ENCODE measurements at places on chromosomes 11 and 22. TPM values are rescaled to one million over a fixed set of nuclear protein-coding genes. Genes with fewer than 3 reads are reported as not detected.

Gene ZNRD2
- 55.9 TPM for total RNA-seq

Gene CPT1B
- 10.7 TPM for total RNA-seq

Gene KCNE3
- total RNA-seq: 18.1 TPM

Gene SLC17A6
- not detected for total RNA-seq

Gene FAM180B
- not detected for total RNA-seq

Gene OR6M1
- total RNA-seq: not detected

Gene NXPE1
- total RNA-seq: not detected

Gene CATSPER1
- 0.69 TPM for total RNA-seq

- DNase-seq: no peak
Observed at GRCh38 chr11:45806937-45807791, 2.2 kb downstream of the SLC35C1 start.

- DNase-seq: no peak
Observed at GRCh38 chr11:83819931-83820549, 533.9 kb upstream of the CCDC90B start.

- no peak for DNase-seq
Observed at GRCh38 chr11:34654483-34655334, 33.8 kb downstream of the EHF start.

GRCh38 chr11:117239295-117239694 lies 6.8 kb downstream of the RNF214 start:
- DNase-seq: no peak

DNA sequence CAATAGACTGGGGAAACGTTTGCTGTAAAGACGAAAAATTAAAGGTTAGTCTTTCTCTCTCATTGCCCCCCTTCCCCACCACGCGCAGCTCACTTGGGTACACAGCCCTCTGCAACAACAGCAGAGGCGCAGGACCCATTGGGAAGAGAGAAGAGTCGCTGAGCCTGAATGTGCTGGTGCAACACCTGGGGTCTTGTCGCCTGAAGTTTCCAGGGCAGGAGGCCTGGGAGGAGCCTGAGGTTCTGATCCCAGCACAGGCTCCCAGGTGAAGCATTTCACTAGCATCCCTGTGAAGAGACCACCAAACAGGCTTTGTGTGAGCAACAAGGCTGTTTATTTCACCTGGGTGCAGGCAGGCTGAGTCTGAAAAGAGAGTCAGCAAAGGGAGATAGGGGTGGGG lies 116.2 kb upstream of the NTM start:
- no peak for DNase-seq

DNA sequence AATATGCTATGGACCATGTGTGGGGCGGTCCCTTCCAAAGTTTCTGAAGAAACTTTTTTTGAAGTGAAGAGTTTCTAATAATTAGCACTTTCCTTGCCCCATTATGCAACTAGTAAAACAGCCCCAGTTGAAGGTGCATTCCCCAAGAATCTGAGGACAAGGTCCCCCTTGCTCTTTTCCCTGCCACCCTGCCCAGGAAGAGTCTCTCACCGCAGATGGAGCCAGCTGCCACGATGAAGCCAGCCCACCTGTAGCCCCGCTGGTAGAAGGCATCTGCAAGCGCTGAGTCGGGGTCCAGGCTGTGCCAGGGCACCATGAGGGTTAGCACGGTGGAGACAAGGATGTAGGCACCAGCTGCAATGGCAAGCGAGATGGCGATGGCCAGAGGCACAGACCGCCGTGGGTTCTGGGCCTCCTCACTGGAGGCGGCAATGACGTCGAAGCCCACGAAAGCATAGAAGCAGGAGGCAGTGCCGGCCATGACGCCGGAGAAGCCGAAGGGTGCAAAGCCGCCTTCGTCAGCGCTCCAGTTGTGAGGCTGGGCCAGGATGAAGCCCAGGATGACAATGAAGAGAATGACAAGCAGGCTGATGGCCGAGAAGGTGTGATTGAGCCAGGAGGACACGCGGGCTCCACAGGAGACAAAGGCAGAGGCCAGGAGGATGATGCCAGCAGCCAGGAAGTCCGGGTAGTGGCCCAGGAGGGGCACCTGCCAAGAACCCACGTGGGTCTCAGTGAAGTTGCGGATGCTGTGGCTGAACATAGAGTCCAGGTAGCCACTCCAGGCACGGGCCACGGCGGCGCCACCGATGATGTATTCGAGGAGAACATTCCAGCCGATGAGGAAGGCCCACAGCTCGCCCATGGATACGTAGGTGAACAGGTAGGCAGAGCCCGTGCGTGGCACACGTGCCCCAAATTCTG lies 1.5 kb downstream of the SLC7A4 start:
- no peak for DNase-seq

- no peak for DNase-seq
Observed at GRCh38 chr11:57556041-57556440, 11.4 kb downstream of the UBE2L6 start.

- no peak for DNase-seq
Observed at GRCh38 chr11:43549624-43550023, 130.9 kb upstream of the HSD17B12 start.

DNA sequence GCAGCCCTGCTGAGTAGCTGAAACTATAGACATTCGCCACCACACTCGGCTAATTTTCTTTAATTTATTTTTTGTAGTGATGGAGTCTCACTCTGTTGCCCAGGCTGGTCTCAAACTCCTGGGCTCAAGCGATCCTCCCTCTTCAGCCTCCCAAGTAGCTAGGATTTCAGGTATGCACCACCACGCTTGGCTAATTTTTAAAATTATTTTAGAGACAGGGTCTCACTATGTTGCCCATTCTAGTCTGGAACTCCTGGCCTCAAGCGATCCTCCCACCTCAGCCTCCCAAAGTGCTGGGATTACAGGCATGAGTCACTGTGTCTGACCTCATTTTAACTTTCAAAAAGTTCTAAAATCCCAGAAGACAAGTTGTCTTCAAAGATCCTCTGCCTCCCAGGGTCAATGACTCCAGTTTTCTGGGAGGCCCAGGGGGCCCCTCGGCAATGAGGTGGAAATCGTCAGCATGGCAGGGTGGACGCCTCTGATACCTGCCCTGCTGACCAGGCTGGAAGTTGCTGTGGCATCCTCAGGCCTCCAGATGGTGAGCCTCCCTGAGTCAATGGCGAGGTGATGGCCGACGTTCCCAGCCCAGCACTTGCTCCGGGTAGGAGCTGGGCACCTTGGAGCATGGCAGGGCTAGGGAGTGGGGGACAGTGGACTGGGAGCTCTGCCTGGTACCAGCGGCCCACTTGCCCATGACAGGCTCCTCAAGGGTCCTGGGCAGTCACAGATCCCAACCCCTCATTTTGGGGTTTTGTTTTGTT lies 31.1 kb downstream of the RPL3 start:
- DNase-seq: no peak

GRCh38 chr11:132346558-132347148 lies 976.2 kb downstream of the NTM start:
- no peak for DNase-seq

DNA sequence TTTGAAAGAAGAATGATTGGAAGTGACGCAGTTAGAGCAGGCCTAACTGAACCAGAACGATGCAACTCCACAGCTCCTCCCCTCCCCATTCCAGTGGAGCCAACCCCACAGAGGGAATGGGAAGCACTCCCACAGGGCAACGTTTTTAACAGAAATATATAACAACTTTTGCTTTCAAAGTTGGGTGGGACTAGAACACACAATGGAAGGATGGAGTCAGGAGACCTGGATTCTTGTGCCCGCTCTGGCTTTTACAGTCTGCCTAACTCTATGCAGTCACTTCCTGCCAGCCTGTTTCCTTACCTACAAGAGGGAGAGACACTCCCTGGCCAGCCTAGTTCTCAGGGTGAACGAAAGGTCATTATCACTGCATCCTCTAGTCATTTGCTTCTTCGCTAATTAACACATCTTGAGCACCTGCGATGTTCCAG lies 75.5 kb downstream of the PACSIN2 start:
- DNase-seq: no peak

- DNase-seq: no peak
Observed at GRCh38 chr11:6862961-6863360, at the start of gene OR10A2. Gene OR10A2 (plus strand): TSS chr11:6863057. CDS start chr11:6869755, 6,698 bp downstream.

DNA sequence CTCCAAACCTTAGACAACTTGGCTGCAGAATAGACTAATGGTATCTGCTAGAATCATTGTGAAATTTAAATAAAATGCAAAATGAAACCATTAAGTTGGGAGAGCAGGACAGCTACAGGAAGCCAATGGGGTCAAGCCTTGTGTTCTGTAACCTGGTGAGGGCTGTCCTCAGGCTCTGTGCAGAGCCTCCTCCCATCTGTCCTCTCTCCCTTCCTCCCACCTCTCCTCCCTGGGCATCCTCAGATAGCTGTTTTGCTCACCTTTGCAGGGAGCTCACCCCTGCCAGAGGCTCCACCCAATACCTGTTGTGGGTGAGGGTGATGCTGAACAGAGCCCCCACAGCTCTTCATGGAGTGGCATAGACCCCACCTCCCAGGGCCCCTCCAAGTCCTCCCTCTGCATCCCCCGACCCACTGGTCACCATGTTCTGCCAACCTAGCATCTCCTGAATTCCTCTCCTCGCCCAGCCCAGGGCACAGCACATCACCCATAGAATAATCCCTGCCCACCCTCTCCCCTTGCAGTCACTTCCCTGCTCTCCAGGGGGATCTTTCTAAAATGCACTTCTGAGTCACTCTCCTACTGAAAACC lies 100.3 kb downstream of the PDE2A start:
- DNase-seq: no peak

DNA sequence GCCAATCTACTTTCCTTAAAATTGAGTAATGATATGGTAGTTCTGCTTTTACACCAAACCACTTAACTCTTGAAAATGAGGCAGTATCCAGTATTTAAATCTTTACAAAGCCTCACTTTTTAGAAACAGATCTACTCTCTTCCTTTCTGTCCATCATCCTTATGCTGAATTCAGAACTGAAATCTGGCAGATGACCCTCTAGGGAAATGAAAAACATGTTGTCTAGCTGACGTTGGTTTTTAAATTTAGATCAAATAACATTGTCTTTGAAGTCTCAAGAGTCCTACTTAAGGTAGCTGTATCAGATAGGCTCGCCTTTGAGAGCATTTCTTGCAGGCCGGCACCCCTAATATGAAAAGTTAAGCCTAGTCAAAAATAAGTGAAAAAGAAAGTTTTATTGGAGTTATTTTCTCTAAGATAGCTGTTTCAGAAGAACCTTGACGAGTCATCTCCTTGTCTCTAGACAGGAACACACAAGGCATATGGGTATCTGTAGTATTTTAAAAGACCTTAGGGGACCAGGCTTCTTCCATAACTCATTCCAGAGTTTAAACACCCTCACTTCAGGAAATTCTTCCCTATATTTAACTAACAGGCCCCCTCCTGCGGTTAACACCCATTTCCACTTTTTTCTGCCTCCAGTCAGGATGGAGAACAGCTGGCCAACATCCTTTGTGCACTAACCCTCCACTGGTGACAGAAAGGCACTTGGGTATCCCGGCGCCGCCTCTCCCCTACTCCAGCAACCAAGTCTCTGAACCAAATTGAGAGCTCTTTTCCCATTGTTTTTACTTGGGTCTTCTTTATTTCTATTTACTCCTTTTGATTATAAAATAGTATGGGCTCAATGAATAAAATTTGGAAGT lies 81.2 kb downstream of the WNT11 start:
- no peak for DNase-seq

GRCh38 chr11:123718469-123718868 lies 23.0 kb downstream of the ZNF202 start:
- no peak for DNase-seq

DNA sequence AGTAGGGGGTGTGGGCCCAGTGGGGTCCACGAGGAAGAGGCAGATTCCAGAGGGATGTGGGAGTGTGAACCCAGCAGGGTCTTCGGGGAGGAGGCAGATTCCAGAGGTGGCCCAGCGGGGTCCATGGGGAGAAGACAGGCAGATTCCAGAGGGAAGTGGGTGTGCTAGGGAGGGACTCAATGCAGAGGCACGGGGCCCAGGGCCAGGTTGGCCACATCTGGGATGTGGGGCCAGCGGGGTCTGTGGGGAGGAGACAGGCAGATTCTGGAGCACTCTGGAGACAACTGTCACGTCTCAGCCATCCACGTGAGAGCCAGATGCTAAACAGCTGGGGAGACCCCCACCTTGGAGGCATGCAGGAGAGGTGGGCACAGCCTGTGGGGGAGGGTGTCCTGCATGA lies 582.6 kb downstream of the TBC1D22A start:
- no peak for DNase-seq

GRCh38 chr11:121733858-121734257 lies 281.1 kb upstream of the SORL1-AS1 start:
- no peak for DNase-seq

- DNase-seq: no peak
Observed at GRCh38 chr11:84541731-84542340, 1085.3 kb downstream of the DLG2 start.

GRCh38 chr22:40240160-40240559 lies 62.4 kb downstream of the TNRC6B start:
- no peak for DNase-seq

DNA sequence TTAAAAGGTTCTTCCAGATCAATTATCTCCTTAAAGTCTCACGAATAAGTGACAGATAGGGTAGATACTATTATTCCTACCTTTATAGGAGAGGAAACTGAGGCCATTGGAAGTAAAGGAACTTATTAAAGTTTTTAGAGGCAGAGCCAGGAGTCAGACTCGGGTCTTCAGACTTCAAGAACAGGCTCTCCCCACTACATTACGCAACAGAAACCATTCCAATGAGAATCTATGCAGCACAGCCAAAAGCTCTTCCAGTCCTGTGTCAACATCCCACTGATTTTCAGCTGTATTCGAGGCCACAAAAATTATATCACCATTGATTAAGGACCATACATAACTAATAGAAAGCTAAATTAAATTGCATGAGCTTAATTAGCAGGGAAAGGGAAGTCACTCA lies 77.4 kb downstream of the RELT start:
- DNase-seq: no peak

GRCh38 chr11:125182573-125182972 lies 18.0 kb downstream of the PKNOX2 start:
- DNase-seq: no peak

GRCh38 chr22:35074583-35074982 lies 8.6 kb downstream of the ISX start:
- DNase-seq: no peak

GRCh38 chr22:39494471-39495120 lies 7.5 kb upstream of the MIEF1 start:
- no peak for DNase-seq

DNA sequence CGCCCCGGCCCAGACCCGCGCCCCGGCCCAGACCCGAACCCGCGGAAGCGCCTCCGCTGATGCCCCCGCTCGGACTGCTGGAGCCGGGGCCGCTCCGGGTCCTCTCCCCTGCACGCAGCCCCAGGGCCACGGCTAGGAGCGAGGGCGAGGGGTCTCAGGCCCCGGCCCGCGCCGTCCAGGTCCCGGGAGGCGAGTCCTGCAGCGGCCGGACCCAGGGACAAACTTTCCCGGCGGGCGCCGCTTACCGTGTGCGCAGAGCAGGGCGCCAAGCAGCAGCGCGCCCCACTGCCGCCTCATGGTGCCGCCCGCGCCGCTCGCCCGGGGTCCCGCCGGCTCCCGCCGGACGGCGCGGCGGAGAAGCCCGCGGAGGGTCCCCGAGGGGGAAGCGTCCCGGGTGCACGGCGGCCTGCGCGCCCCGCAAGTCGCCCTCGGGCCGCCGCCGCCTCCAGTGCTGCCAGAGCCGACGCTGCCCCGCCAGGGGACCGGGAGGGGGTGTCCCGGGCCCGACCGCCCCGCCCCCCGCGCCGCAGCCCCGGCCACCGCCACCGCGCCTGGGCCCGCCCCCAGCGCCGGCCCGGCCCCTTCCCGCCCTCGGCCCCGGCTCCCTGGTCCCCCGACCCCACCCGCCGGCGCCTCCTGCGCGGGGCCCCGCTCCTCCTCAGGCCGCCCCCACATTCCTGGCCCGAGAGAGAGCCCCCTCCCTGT lies at the start of gene LRP4:
TSS of gene LRP4 (minus strand) at position 468 of the 705 bp plus-strand sequence. CDS start at position 297, 171 bp downstream.
- no peak for DNase-seq

GRCh38 chr22:17838180-17838865 lies 64.1 kb upstream of the BID start:
- no peak for DNase-seq
